Natural killer cell treated with Interleukin-12 subunit alpha and Interleukin-12 subunit beta and Interleukin-15 and Interleukin-18, amount 100 ng/mL, for 72 hours (primary cell): ENCODE measurements at places on chromosomes 6 and 20. TPM values are rescaled to one million over a fixed set of nuclear protein-coding genes. Genes with fewer than 3 reads are reported as not detected.

The SPATA25 gene
- total RNA-seq: not detected

GRCh38 chr6:112038268-112038667 lies 15.6 kb upstream of the CCN6 start:
- peaks cover 16% of the 10 kb centered on the region for H3K4me1 ChIP-seq
- H3K27me3 ChIP-seq: no peaks in the 10 kb centered on the region
- H3K36me3 ChIP-seq: no peaks in the 10 kb centered on the region
- DNase-seq: no peak
- no peak overlapping the region for H3K27ac ChIP-seq
- H3K4me3 ChIP-seq: no peak overlapping the region

- peaks cover 25% of the 10 kb centered on the region for H3K4me1 ChIP-seq
- no peak for DNase-seq
- H3K27me3 ChIP-seq: no peaks in the 10 kb centered on the region
- H3K27ac ChIP-seq: peak overlapping the region; percentile 98
- H3K36me3 ChIP-seq: peaks cover 7% of the 10 kb centered on the region
Observed at GRCh38 chr6:139369568-139370282, 4.7 kb downstream of the CITED2 start.

The PACSIN1 gene
- total RNA-seq: 0.19 TPM

DNA sequence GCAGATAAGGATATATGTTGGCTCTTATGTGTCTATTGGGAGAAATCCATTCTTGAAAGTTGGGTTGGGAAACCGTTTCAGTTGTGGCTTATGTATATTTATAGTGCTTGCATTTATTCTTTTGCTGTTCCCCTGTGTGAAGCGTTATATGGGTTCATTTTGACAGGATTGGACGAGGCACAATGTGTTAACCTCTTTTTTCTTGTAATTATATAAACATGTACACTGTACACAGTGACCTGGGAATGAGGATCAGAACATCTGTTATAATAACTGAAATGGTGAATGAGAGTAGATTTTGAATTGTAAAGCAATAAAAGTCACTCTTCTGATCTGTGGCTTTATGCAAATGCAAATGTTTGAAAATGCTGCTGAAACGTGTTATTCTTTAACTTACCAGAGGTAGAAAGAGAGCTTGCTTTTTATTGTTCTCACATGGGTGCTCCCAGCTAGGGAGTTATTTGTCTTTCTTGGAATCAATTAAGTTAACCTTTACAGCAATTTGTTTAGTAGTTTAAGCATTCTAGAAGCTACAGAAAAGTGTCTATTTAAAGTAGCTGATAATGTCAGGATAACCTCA lies 213.7 kb downstream of the GRIK2 start:
- H3K4me1 ChIP-seq: no peaks in the 10 kb centered on the region
- no peak for DNase-seq
- H3K4me3 ChIP-seq: no peak overlapping the region

The MAP7 gene
- total RNA-seq: 0.83 TPM

The TCF21 gene
- not detected for total RNA-seq

The RIMS1 gene
- not detected for total RNA-seq

- no peak overlapping the region for H3K4me3 ChIP-seq
- H3K4me1 ChIP-seq: no peaks in the 10 kb centered on the region
- H3K27me3 ChIP-seq: peaks cover 4% of the 10 kb centered on the region
- H3K27ac ChIP-seq: no peak overlapping the region
- DNase-seq: no peak
Observed at GRCh38 chr6:7047966-7048365, 59.8 kb upstream of the RREB1 start.

- H3K4me1 ChIP-seq: no peaks in the 10 kb centered on the region
- DNase-seq: no peak
- H3K27ac ChIP-seq: no peak overlapping the region
- no peak overlapping the region for H3K4me3 ChIP-seq
Observed at GRCh38 chr6:121912905-121913304, 477.5 kb downstream of the GJA1 start.

GRCh38 chr6:79468116-79468515 lies 69.1 kb downstream of the LCA5 start:
- peaks cover 5% of the 10 kb centered on the region for H3K27me3 ChIP-seq
- DNase-seq: no peak
- H3K4me3 ChIP-seq: no peak overlapping the region
- H3K36me3 ChIP-seq: no peaks in the 10 kb centered on the region
- no peak overlapping the region for H3K27ac ChIP-seq

GRCh38 chr6:169224185-169224695 lies 29.4 kb downstream of the THBS2 start:
- DNase-seq: no peak
- H3K36me3 ChIP-seq: no peaks in the 10 kb centered on the region
- no peak overlapping the region for H3K27ac ChIP-seq
- no peaks in the 10 kb centered on the region for H3K4me1 ChIP-seq
- peaks cover 11% of the 10 kb centered on the region for H3K27me3 ChIP-seq

- H3K27ac ChIP-seq: no peak overlapping the region
- no peaks in the 10 kb centered on the region for H3K27me3 ChIP-seq
- H3K4me3 ChIP-seq: no peak overlapping the region
- no peaks in the 10 kb centered on the region for H3K4me1 ChIP-seq
- H3K36me3 ChIP-seq: peaks cover 15% of the 10 kb centered on the region
Observed at GRCh38 chr6:66103954-66104353, 396.9 kb upstream of the EYS start.

The EYS gene
- not detected for total RNA-seq

The CALHM5 gene
- not detected for total RNA-seq

The TNFAIP3 gene
- total RNA-seq: 244 TPM

GRCh38 chr20:34052414-34052813 lies 58.7 kb downstream of the RALY start:
- H3K27me3 ChIP-seq: no peaks in the 10 kb centered on the region
- DNase-seq: no peak
- H3K4me1 ChIP-seq: peaks cover 62% of the 10 kb centered on the region
- no peaks in the 10 kb centered on the region for H3K36me3 ChIP-seq
- H3K27ac ChIP-seq: no peak overlapping the region
- H3K4me3 ChIP-seq: no peak overlapping the region

The COL21A1 gene
- not detected for total RNA-seq

DNA sequence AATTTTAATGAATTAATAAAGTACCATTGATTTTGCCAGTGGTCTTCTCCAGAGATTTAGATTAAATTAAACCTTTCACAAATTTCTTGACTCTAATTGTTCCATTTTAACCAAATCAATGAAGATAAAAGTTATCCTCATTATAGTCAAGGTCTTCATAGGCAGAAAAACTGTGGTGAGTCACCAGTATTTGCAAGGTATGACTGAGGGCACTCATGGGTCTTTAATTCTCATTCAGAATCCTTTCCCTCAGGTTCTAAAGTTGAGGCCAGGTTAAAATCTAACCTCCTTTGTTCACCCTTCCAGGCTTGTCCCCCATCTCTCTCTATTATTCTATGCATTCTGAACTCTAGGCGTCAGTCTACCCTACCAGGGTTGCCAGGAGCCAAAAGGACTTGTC lies 93.9 kb downstream of the JAG1 start:
- no peak overlapping the region for H3K4me3 ChIP-seq
- DNase-seq: no peak
- peaks cover 4% of the 10 kb centered on the region for H3K4me1 ChIP-seq
- no peaks in the 10 kb centered on the region for H3K27me3 ChIP-seq
- H3K36me3 ChIP-seq: no peaks in the 10 kb centered on the region
- H3K27ac ChIP-seq: no peak overlapping the region

The TMX4 gene
- total RNA-seq: 44.4 TPM

DNA sequence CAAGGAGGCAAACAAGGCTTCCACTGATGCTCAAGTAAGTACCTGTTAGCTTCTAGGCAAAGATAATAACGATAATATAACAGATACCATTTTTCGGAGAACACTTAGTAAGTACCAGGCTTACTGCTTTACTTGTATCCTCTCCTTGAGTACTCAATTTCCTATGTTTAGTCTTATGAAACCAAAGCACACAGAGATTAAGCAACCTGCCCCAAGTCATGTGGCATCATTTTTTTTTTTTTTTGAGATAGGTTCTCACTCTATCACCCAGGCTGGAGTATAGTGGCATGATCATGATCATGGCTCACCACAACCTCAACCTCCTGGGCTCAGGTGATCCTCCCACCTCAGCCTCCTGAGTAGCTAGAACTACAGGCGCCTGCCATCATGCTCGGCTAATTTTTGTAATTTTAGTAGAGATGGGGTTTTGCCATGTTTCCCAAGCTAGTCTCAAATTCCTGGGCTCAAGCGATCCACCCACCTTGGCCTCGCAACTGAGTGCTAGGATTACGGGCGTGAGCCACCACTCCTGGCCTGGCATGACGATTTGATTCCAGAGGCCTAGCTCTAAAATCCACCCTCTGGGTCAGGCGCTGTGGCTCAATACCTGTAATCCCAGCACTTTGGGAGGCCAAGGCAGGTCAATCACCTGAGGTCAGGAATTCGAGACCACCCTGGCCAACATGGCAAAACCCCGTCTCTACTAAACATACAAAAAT lies 14.0 kb downstream of the SPAG4 start:
- H3K27ac ChIP-seq: peak overlapping the region; percentile 14
- H3K27me3 ChIP-seq: no peaks in the 10 kb centered on the region
- DNase-seq: no peak
- peaks cover 9% of the 10 kb centered on the region for H3K36me3 ChIP-seq

GRCh38 chr20:54661880-54662465 lies 186.6 kb downstream of the DOK5 start:
- no peak overlapping the region for H3K27ac ChIP-seq
- no peak for DNase-seq
- H3K4me3 ChIP-seq: no peak overlapping the region
- no peaks in the 10 kb centered on the region for H3K4me1 ChIP-seq
